ENCODE measurements at places on chromosomes 2 and 18.

DNA sequence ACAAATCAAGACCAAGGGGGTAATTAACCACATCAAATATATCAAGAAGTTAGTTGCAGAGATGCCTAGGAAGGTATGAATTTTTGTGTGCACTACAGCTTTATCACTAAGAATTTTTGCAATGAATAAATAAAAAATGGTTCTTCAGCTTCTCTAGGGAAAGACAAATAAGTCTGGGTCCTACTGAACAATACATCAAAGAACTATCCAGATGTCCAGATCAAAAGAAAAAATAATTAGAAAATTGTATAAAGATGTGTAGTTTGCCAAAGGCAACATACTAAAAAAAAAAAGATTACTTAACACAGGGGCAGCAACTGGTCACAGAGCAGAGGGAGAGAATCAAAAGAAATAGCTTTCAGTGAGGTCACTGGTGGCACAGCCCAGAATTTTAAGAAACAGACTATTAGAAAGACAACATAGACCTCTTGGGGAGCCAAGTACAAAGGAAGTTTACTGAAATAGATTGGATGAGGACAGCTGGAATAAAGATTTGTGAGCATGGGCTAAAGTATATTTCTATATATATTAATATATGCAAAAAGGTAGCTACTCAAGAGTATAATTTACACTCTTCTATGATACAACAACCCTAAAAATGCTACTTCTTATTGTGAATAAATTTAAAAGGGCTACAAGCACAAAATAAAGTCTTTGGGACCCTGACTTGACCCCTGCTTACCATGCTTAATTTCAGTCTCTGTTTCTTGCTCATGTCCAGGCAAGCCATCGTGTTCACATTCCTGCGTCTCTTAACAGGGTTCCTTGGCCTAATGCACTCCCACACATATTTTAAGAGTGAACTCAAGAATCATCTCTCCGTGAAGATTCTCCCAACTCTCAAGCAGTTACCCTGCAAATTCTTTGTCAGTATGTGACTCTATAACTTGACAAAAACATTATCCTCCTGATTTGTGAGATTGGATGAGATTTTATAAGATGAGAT is 99.0 kb upstream of the GRB14 start:
- no peak for DNase-seq

GRCh38 chr18:21047126-21047525 is 64.5 kb downstream of the ROCK1 start:
- DNase-seq, result no peak

DNA sequence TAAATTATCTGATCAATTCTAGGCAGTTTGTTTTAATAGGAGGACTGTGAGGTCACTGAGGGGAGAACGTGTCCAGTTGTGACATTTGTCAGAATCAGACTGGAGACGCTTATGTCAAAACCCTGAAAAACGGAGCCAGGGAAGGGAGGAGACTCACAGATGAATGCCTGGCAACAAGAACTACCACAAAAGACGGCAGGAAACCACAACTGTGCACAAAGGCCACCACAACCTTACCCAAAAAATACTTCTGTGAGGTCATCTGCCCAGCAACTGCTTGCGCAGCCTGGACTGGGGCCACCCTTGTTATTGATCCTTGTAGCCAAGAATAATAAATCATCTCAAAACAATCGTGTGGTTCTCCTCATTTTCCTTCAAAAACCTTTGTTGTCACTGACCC is 173.0 kb upstream of the ALKAL2 start:
- DNase-seq, result no peak

DNA sequence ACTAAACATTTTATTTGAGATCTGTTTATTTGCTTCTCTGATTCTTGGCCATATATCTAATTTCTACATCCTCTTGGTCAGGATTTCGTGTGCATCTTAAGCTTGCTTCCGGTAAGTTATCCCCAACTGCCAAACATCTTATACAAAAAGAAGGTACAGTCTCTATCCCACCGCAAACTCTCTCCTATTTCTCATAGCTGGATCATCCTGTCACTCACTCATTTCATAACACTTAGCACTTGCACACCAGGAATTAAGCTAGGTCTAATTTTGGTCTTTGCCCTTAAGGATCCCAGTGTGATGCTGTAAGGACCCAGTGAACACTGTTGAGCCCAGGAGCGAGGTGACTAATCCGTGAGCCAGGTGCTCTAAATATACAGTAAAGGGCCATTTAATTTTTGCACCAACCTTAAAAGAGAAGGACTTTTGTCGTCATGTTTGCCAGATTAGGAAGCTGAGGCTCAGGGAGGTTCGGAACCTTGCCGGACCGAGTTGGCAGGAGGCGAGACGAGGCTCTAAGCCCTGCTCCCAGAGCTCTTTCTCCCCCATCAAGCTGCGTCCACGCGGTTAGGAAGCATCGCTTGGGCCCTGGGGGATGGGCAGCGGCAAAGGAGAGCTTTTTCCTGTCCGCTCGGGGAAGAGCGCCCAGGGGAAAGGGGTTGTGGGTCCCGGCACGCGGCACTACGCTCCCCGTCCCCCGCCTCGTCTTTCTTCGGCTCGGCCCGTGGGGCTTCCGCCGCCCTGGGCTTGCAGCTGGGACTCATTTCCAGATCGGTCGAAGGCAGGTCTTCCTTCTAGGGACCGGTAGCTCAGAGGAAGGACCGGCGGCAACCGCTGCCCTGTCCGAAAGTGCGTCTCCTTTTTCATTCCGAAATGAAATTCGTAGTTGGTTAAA is 4.1 kb upstream of the ITPRIPL1 start:
- DNase-seq, result peak; percentile 32

DNA sequence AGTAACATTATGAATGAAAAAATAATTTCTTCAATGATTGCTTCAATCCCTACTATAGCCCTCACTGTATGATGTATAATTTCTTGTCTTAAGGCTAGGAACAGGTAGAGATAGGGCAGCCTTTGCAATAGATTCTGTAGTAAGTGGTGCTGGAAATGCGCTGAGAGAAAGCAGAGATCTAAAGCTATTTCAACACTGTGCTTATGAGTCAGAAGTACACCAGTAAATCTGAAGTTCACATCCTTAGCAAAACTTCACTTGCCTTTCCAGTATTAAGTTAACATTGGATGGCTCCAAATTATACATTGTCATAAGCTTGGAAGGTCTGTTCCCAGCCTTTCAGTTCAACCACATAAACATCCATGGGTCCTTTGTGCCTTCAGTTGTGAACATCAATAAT is 178.2 kb upstream of the EPHA4 start:
- DNase-seq, result no peak

All from stimulated activated effector memory CD8-positive, alpha-beta T cell treated with anti-CD3 and anti-CD28 coated beads, Interleukin-12 subunit alpha, Interleukin-12 subunit beta, amount 100 ng/mL, for 72 hours (primary cell).